Tongue (tissue), 3 donors: ENCODE measurements at places on chromosomes 7 and 10. TPM values are rescaled to one million over a fixed set of nuclear protein-coding genes. Genes with fewer than 3 reads are reported as not detected.

DNA sequence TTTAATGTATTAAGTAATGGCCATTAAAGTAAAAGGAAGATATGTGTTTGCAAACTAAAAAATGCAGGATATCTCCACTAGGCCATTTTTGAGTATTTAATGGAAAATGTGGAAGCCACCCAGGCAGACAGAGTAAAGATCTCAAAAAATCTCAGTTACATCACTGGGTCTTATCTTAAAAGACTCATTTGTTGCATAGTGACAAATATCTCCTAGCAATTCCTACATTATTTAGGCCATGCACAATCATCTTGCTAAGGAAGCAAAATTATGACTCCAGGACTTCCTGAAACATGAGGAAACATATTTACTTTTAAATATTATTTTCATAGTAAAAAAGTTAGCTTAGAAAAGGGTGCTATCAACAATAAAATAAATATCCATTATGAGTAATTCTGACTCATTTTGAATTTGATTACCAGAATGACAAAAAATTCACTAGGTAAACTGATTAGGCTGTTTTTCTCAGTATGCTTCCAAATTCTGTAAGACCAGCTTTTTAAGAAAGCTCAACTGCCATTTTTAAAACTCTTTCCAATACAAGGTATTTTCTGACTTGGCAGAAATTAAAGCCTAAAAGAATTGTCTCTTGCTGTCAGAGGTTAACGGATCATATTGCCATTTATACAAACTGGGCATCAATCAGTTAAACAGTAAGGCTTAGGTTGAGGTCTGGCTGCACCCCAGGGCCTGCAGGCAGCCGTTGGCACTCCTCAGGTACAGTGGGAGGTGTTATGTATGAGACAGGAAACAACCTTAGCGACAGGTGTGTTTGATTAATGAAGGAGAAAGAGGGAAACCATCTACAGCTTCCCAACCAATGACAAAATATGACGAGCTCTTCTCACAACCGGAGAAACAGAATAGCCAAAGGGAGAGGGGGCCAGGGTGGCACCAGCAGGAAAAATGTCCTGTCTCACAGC, 31.8 kb downstream of the PCLO start:
- DNase-seq, result no peak

DNA sequence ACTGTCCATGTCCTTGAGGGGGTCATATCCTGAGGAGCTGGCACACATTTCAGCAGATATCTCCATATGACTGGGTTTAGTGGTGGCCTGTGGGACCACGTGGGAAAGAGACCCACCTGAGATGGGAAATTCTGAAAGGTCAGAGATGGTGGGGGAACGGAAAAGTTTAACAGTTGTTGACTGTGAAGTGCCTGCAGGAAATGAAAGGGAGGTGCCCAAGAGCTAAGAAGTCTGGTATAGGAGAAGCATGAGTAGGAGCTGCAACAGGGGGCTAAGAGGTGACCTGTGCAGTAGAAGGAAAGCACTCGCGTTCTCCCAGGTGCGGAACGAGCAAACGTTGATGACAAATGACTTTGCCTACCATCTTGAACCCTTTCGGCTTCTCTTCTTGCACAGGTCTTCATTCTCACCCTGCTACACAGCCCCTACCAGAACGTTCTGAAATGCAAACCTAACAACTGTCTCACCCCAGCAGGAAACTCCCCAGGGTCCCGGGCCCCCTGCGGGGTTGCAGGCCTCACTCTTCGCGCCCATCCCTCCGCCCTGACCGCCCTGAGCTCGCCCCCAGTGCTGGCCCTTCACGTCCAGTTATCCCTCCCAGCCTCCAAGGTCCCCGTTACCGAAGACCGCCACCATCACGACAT, 9.8 kb upstream of the FXYD4 start:
- DNase-seq, result no peak

DNA sequence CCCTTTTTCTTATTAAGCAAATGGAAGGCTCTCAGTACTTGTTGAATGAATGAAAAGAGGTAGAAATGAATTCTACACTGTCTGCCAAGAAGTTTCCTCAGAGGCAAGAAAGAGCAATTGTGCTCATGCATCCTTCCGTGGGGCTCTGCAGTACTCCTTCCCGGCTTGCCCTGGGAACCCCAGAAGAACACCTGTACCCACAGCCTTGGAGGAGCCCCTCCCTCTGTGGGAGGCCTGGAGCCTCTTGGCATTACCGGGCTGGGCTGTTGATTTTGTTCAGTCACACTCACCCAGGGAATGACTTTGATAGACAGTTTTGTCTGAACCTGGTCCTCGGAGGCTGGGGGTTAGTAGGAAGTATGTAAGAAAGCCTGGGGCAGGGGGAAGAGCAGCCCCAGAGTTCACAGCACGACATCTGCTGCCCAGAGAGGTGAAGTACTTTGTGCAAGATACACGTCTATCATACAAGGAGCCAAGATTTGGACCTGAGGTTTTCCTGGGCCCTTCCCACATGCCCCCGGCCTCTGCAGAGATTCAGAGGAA, 134.8 kb upstream of the GDF10 start:
- peak; percentile 43 for DNase-seq

DNA sequence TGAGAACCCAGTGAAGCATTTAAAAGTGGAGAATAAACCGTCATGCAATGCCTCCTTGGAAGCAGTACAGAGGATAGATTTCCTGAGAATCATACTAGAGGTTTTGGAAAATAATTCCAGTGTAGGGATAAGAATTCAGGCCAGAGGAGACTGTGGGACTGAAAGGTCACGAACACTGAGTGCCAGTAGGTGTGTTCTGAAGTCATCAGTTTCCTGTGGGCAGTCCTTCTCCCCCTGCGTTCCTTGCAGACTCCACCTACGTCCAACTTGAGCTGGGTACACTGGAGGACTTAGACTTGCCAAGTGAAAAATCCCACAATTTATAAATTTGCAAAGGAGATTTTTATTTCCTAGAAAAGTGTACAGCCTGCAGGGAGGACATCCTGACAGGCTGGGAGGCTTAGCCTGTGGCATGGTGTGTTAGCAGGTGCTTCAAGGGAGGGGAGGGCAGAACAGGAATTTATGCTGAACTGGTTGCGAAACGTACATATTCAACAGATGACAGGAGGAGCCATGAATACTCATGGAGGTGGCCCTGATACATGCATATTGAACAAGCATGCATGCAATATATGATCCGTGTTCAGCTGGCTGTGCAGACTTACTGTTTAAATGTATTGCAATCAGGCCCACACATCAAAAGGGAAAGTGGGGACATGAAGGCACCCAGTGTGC, 72.9 kb upstream of the POM121L12 start:
- DNase-seq, result peak; percentile 3

- no peak for DNase-seq
These were observed 892.0 kb upstream of the AUTS2 start for GRCh38 chr7:68706291-68706690.

- DNase-seq, result no peak
These were observed 209.6 kb downstream of the EBF3 start for GRCh38 chr10:129754211-129755050.

- no peak for DNase-seq
These were observed 13.7 kb upstream of the DLX6 start for GRCh38 chr7:96991546-96992191.

DNA sequence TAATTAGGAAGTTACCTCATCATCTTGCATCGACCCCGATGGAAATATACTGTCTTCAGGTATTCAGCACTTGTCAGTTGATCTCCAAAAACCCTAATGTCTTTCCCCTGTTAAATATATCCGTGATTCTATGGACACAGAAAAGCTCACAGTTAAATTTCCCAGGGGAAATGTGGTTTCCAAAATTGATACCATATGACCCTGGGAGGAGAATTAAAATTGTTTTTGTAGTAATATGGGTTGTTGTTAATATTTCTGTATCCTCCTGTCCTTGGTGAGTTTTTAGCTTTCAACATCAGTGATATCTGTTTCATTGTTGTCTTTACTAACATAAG, 132.1 kb downstream of the CELF2 start:
- no peak for DNase-seq

- DNase-seq, result no peak
These were observed 9.2 kb downstream of the GNA12 start for GRCh38 chr7:2834748-2835441.

DNA sequence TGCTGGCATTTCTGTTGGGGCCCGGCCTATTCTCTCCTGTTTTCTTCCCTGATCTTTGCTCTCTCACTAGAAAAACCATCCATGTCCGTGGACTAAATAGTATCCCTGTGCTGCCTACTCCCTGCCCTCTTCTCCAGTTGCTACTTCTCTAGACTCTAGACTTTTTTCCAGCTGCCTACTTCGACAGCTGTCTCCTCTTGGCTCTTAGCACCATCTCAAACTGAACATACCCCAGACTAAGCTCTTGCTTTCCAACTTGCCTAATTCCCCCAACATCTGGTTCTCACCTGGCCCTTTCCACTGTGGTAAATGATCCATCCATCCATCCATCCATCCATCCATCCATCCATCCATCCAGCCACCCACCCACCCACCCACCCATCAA, 19.5 kb downstream of the ADCYAP1R1 start:
- DNase-seq, result peak; percentile 90

DNA sequence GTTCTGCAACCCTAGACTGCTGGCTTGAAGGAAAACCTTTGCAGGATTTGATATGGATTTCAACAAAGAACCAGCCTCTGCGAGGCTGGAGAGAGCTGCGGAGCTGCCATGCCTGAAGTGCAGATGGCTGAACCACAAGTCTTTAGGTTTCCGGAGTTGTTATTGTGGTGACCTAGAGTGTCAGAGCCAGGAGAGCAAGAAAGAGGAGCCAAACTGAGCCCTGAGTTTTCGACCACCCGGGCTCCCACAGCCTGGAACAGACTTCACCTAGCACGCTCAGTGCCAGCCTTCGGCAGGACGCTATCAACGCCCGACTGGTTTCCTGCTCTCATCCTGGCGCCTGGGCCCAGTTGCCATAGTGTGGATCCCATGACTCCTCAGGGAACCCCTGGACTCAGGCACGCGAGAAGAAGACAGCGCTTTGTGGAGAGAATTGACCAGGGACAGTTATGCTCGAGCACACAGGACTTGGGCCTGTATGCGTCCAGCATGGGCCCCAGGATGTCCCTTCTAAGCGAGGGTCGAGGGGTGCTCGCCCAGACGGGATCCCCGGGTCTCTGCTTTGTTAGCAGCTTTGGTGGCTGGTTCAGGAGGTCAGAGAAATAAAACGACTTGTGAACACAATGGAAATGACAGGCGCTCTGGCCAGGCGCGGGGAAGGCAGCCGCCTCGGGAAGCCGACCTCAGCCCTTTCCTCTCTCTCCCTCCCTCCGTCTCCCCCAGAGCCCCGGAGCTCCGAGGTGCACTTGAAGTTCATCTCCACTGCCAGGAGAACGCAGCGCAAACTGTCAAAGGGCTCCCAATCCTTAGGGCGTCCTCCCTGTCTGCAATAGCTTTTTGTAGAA, 1.8 kb upstream of the GAD2 start:
- DNase-seq, result no peak

DNA sequence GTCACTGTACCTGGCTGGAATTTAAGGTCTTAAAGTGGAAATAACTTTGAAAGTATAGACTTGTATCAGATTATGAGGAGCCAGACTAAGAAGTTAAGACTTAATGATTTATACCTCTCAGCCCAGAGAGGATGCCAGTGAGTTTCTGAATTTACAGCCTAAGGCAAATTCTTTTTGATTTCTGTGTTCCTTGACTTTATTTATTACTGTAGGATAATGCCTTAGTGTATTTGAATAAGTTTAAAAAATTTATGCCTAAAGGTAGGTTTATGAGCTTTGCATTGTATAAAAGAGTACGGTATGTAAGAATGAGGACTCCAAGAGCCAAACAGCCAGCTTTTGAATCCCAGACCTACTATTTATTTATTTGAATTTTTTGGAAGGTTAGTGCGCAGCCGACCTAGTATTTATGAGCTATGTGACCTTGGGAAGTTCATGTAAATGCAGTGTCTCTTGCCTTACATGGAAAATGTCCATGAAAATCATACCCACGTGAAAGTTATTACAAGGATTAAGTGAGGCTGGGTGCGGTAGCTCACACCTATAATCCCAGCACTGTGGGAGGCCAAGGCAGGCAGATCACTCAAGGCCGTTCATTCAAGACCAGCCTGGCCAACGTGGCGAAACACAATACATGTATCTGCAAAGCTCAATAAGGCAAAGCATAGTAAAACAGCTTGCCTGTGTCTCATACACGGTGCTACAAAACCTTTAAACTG, 174.6 kb downstream of the AUTS2 start:
- DNase-seq, result no peak

- DNase-seq, result no peak
These were observed 103.1 kb downstream of the PAXIP1 start for GRCh38 chr7:154899862-154900261.

DNA sequence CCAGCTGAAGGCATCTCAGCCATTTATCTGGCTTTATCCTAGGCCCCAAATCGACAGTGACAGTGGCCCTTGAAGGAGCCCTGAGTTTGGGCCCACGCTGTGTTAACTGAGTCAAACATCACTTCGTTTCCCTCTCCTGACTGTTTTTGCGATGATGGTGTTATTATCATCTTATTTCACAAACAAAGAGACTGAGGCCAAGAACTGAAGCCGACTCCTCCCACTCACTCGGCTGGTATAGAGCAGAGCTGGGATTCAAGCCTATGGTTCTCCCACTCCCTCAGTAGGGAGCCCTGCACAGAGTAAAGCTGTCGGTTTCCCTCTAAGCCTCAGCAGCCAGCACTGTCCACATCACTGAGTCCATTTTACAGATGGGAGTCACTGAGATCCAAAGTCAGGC, 141.0 kb downstream of the CDH23 start:
- DNase-seq, result no peak

GRCh38 chr10:86250399-86250798, 116.2 kb downstream of the GRID1 start:
- peak; percentile 68 for DNase-seq

- peak; percentile 34 for DNase-seq
These were observed 459.0 kb downstream of the SH2D4B start for GRCh38 chr10:80996615-80997193.

DNA sequence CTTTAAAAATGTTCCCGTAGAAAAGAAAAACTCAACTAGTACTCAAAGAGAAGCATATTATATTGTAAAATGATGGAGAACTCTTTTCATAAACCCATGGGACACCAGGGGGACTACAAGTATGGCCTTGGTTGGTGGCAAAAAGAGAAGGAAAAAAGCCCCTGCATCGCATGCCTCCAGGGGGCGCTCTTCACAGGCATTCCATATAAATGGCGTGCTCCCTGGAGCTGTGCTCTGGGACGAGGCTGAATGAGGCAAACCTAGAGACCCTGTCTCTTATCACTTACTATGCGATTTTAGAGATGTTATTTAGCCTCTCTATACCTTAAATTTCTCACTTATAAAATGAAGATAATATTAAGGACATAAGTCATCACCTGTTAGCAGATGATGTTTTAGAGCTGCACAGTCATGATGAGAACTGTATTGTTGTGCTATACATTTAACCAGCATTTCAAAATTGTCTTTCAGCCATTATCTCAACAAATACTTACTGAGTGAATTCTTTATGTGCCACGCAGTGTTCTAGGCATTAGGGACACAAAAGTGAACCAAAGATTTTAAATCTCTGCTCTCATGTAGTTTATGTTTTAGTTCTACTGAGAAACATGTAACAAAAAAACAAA, 105.8 kb downstream of the ARHGAP21 start:
- DNase-seq, result peak; percentile 35

SPACDR gene
- total RNA-seq, result not detected

PRPS1L1 gene
- not detected for total RNA-seq

CLRN3 gene
- total RNA-seq, result not detected

GSAP gene
- total RNA-seq, result 4.4 TPM

EXOC6 gene
- 64.7 TPM for total RNA-seq

SUN3 gene
- not detected for total RNA-seq

RPEL1 gene
- total RNA-seq, result not detected

TEX36 gene
- not detected for total RNA-seq

NOS3 gene
- 7.0 TPM for total RNA-seq

GALNT17 gene
- total RNA-seq, result 38.0 TPM
